Activated CD4-positive, alpha-beta memory T cell treated with anti-CD3 and anti-CD28 coated beads for 36 hours (primary cell): ENCODE measurements at places on chromosomes 11 and 22. TPM values are rescaled to one million over a fixed set of nuclear protein-coding genes. Genes with fewer than 3 reads are reported as not detected.

Gene PRG3
- not detected for total RNA-seq

- peak; percentile 75 for DNase-seq
Observed at GRCh38 chr11:57482782-57483561, 22.6 kb downstream of the RTN4RL2 start.

DNA sequence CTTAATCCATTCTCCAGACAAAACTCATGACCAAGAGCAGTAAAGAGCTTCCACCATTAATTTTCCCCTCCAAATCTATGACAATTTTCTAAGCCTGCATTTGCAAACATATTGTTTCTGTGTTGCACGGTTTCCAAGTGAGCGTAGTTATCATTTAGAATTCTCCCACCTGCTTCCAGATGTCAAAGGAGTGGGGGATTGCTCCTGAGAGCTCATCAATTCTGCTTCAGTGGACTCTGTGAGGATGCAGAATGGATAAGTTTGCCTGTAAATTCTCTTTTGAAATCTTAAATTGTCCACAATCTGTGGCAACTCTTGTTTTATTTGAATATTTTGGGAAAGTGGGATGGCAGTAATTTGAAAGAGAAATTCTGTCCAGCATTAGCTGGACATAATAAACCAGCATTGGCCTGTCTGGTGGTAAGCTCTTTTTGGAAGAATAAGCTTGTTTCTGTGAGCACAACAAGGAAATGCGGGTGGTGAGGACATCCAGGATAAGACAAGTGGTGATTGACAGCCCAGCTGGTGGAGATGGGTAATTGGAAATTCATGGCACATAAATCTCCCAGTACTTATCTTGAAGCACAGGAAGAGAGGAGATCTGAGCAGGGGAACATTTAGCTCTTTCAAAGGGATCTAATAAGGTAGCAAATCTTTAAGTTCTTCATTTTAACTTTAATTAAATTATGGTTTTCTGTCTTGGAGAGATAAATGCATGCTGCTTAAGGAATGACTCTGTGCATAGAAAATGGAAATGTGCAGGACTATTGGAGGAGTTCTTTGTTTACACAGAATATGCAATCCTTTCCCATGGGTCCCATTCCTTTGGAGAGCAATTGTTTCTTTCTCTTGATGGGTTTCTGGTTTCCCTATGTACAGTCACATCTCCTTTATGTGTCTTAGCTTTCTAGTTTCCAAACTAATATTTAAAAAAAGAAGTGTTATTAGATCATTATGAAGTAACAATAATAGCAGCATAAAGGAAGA, 73.2 kb downstream of the FAT3 start:
- no peak for DNase-seq

DNA sequence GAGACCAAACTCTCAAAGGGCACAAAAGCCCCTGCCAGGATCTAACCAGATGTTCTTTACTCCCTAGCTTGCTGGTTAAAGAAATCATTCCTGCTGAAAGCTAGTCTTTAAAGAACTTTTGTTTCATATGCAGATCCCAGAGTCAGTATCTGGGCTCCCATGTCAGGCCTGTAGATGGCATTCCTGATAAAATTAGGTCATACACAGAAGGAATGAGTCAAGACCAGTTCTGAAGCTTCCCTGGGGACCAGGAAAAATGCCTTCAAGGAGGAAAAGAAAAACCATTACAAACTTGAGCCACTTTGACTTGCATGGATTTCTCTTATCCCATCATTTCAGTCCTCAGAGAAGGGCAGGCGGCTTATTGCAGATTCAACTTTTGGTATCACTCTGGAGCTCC, 5.9 kb downstream of the DBX1 start:
- DNase-seq: no peak

DNA sequence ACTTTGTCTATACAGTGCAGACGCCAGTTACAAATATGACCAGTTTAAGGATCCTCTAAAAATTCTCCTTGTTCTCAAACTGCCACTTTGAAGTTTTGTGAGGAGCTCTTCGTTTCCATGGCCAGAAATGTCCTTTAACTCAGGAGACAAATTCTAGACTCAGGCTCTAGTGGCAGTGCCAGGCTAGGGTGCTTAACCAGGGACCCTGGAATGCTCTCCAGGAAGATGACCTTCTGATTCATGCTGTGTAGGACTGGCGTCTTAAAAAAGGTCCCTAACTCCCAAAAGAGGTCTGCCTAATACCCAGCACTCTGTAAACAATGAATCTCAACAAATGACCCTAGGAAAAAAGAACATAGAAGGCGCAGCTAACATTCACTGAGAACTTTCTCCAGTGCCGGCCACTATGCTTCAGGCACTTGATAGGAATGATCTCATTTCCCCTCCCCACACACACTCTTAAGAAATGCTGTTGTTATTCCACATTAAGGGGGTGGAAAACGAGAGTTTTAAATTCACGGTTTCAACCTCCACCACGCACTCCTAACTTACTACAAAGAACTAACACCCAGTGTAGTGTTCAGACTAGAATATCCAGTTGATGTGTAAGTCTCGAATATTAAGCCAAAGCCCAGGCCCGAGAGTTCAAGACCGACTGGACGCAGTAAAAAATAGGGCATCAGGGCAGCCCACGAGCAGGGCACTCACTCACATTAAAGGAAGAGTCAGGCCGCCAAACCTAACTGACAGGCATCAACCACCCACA, 747 bp downstream of the NXF1 start:
- peak; percentile 48 for DNase-seq

DNA sequence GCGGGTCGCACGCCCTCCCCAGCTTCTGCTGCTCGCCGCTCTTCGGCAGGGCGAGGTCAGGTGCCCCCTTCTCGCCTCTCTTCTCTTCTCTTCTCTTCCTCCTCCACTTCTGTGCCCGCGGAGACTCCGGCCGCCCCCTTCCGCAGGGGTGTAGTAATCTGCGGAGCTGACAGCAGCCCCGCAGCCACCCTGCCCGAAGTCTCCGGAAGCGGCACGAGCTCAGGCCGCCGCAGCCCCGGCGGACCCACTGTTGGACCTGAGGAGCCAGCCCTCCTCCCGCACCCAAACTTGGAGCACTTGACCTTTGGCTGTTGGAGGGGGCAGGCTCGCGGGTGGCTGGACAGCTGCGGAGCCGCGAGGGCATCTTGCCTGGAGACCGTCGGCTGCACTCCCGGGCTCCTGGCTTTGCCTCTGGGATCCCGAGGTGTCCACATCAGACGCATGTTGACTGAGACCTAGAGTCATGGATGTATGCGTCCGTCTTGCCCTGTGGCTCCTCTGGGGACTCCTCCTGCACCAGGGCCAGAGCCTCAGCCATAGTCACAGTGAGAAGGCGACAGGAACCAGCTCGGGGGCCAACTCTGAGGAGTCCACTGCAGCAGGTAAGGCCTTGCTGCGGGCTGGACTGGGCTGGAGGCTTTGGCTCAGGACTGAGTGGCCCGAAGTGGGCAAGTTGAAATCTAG, 486 bp downstream of the STIM1 start:
- DNase-seq: peak; percentile 72

DNA sequence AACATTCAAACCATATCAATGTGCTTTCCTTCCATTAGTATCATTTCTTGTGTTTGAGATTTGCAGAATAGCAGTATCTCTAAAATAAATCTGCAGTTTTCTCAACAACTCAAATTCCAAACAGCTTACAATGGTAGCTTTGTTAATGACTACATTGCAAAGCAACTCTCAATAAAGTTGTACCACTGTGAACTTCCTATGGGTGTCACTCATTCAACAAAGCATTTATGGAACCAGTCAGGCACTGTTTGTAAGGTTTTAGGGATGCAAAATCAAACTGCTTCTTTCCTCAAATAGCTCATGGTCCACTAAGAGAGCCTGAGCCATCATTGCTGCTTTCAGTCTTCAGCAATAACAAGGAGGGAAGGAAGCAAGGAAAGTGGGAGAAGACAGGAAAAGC, 91.0 kb downstream of the CCDC83 start:
- no peak for DNase-seq

- peak; percentile 7 for DNase-seq
Observed at GRCh38 chr11:2210366-2211112, 38.9 kb upstream of the TH start.
